Stimulated activated effector memory CD8-positive, alpha-beta T cell treated with anti-CD3 and anti-CD28 coated beads, Interleukin-12 subunit alpha, Interleukin-12 subunit beta, amount 100 ng/mL, for 72 hours (primary cell): ENCODE measurements at places on chromosomes 12 and 14.

DNA sequence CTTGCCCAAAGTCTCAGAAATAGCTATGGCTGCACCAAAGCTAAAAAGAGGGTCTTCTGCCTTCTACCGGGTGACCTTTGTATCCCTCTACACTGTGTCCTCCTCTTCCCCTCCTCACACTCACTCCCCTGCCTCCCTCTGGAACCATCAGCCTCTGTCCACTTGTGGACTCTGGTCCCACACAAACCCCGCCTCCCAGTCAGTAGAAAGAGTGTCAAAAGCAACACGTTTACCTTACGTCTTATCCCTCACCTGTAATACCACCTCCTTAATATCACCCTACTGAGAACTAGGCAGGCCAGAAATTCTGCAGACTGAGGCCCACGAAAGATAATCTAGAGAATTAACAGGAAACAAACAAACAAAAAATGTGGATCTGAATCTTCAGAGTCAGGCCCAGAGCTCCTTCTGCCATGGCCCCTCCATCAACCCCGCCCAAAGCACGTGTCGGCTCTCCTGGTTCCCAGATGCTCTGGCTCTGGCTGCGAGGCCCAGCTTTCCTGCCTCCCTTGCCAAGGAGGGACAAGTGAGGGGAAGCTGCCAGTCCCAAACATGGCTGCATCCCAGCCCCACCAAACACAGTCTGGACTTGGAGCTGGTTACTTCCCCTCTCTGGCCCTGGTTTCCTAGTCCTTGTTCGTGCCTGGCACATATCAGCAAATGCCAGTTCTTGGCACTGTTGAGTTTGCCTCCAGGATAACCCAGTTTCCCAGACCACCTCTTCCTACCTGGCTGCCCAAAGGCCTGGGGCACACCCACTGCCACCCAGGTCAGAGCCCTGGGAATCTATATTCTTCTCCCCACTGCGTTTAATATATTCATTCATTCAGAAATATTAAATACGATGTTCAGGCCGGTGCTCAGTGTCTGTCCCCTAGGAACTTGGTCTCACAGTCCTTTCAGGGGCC is 2.7 kb downstream of the ACTN1 start:
- no peak for DNase-seq

- no peak for DNase-seq
Observed at GRCh38 chr14:104877066-104877805, 12.2 kb downstream of the CEP170B start.

GRCh38 chr12:41228066-41228820 is 40.1 kb downstream of the PDZRN4 start:
- DNase-seq = no peak

- DNase-seq = no peak
Observed at GRCh38 chr12:124700810-124701592, 133.6 kb upstream of the NCOR2 start.
